ENCODE measurements at places on chromosomes 2 and 18.

DNA sequence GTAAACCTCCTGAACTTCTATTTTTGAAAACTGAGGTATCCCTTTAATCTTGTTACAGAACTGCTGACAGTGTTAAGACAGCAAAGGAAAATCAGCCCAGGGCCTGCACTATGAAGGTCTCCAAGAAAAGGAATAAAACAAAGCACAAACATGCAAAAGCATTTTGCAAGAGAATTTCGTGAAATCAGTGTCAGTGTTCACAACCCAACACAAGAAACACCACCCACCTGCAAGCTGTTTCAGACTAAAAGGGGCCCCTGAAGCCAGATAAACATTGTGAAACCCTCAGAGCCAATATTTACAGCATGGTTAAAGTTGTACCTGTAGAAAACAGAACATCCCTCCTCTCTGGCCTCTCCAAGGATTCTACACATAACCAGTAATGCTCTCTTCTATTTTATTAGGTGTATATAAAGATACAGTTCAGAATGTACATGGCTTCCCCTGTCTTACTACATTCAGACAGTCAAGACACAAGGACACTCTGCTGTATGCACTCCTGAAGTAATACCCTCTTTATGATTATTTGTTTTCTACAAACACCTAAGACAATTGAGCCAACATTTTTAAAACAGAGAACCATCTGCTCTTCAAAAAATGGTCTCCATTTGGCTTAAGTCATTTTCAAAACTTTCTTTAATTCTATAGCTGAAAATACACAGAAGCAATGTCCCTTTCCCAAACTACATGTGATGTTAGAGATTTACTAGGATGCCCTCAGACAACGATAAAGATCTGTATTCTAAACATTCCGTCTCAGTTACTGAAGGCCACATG, 149.5 kb upstream of the ZFP36L2 start:
- DNase-seq, result no peak

DNA sequence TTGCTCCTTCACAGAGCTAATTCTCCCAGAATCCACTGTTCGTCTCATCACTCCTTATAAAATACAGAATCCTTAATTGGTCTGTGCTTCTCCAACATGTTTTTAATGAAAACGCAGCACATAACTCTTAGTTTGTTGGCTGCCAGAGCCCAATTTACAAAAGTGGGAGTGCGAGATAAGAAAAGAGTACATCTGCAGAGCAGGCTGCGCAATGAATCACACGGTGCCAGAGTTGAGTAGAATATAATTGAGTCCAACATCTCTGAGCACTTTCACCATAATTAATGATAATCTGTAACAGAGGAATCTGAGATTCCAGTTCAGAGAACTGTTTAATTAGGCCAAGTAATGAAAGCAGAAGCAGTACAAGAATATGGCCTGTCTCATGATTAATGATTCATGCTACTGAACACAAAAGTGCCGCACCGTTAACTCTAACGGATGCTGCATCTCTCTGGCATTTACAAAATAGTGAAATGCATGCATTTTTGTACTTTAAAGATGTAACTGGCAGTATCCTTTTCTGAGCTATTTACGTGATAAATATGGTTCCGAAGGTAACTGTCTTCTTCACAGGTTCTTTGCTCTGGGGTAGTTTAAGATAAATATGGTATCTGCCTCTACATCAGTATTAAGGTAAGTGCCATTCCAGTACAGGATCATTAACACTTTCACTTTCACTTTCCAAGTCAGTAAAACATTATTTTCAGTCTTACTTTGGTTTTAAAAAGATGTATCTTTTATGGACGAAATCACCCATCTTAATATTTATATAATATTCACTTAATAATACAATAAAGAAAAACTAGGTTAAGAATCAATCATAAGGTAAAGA, 785.6 kb downstream of the NR4A2 start:
- DNase-seq, result no peak

DNA sequence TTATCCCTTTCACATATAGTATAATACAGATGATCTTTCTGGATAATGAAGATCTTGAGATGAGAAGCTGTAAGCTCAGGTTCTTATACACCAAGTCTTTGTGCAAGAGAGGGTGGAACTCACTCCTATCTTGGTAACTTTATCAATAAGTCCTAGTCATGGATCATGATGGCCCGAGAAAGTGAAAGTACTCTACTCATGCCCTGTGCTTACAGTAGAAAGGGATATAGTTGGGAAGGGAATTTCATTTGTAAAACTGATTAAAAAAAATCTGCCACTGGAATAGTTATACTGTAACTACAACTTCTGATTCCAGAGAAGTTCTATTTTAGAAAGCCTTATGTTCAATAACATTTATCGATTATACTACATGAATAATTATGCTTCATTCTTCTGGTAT, 51.8 kb downstream of the MYO3B start:
- DNase-seq, result no peak

DNA sequence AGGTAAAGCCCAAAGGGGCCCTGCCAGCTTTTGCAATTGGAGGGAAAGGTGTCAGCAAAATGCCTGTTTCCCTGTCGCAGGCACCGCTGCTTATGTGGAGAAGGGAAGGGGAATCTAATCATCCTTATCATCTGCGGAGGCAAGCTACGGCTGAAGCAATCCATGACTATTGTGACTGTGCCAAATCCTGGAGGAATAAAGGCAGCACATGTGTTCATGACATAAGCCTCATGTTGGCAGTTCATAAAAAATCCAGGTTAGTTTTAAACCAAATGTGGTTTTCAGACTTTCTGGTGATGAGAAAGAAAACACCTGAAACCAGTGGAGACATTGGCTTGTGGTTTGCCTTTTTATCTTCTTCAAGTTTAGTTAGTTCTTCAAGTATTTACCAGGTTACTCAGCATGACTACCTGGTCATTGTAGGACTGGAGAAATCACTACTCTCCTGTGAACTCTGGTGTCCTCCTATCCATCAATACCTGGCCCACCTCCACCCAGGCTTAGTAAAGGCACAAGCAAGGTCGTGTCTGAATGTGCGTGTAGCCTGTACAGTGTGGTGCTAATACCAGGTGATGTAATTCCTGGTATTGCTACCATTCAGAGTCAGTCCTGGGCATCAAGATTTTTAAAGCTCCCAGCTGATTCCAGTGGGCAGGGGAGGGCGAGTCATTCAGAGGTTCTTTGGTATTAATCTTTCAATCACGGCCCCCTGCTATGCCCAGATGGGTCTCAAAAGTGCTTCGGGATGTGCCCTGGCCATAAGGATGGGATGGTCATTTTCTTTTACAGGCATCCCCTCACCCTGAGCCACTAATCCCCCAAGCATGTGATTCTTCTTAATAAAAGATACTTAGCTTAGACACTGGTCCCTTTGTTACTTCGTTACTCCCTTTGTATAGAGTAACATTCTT, 96.8 kb downstream of the TGFA start:
- no peak for DNase-seq

- DNase-seq, result no peak
These were observed 5.6 kb downstream of the PAX8 start for GRCh38 chr2:113273027-113273551.

Measured in activated T-cell treated with anti-CD3 and anti-CD28 coated beads for 24 hours (primary cell).